Pulmonary artery endothelial cell (primary cell): ENCODE measurements at places on chromosomes 7 and 10.

- DNase-seq = no peak
Measured at GRCh38 chr7:93013446-93014061, 104.2 kb downstream of the SAMD9 start.

DNA sequence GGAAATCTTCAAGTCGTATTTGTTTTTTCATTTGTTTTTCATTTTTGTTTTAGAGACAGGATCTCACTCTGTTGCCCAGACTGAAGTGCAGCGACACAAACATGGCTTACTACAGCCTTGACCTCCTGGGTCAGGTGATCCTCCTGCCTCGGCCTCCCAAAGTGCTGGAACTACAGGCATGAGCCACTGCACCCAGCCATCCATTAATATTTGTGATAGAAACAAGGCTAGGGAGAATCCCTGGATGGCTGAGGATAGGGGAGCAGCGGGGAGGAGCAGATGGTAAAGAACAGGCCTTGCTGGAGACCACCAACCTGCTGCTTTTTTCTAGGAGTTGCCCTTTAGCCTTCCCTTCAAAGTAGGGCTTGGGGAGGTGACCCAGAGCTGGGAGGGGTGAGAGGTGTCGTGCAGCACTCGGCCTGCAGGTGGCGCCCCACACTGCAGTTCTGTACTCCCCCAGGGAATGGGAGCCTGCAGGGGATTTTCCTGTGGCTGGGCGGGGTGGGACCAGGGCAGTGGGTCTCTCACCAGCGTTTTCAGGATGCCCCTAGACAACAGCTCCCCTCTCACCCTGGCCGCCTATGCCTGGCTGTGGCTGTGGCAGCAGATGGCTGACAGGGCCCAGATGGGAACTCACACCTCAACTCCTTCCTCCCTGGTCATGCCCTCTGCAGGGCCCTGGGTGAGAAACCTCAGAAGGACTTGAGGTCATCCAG is 12.6 kb upstream of the CDH23 start:
- no peak for DNase-seq

DNA sequence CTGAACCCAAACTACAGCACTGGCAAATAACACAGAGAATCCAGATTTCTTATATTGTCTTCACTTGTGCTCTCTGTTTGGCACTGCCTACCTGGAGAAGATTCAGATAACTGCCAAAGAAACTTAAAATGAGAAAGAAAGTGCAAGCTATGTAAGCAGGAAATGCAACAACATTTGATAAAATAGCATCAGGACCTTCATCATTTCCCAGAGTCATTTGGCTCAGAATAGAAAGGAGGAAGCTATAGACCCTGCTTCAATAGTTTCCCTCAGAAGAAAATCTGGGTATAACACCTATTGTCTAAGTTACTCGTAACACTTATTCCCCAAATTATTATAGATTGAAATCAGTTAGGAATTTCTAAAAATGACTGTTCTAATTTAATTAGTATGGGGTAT is 56.2 kb downstream of the CC2D2B start:
- DNase-seq = no peak

- DNase-seq = no peak
Measured at GRCh38 chr10:89853781-89854191, 152.4 kb downstream of the KIF20B start.

GRCh38 chr7:6161463-6162330 is 110.7 kb downstream of the CYTH3 start:
- no peak for DNase-seq

DNA sequence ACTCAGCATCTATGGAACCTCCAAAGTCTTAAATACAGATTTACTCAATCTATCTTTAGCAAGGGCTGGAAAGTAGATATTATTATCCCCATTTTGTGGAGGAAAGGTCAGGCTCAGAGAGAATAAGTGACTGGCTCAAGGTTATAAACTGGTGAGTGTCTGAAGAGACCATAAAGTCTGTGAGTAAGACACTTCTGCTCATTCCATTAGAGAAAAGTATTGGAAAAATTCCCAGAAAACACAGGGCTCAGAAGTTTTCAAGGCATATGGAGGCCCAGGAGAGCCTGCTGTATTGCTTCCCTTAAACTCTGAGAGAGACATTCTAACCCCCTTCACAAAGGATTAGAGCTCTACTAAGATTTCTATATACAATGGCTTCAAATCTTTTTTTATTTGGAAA is 134.8 kb downstream of the PCDH15 start:
- no peak for DNase-seq

- DNase-seq = no peak
Measured at GRCh38 chr7:35571611-35572240, 123.2 kb downstream of the HERPUD2 start.

DNA sequence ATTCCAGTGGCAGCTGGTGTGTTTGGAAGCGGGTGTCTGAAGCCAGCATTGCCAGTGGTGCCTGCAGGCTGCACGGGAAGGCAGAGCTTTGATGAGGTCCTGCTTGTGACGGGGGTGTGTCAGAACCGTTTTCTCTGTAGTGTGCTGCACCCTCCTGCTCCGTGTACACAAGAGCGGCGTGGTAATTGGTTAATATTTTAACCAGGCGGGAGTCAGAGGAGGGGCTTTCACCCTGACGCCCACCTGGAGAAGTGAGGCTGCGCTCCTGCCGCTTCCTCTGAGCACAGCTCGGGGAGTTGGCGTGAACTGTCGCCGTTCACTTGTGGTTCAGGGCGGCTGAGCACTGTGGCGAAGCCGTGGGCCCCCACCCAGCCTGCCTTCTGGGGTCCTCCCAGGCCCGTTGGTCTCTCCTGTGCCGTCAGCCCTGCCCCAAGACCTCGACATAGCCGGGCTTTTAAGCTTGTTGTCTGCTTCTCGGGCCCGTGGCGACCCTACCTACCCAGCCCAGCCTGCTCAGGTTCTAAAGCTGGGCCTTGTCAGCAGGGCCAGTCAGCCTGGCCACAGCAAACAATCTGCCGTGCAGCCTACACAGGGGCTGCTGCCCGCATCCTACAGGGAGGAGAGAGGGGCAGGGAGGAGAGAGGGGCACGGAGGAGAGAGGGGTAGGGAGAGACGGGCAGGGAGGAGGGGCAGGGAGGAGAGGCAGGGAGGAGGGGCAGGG is 11.6 kb downstream of the NKX6-2 start:
- DNase-seq = no peak

DNA sequence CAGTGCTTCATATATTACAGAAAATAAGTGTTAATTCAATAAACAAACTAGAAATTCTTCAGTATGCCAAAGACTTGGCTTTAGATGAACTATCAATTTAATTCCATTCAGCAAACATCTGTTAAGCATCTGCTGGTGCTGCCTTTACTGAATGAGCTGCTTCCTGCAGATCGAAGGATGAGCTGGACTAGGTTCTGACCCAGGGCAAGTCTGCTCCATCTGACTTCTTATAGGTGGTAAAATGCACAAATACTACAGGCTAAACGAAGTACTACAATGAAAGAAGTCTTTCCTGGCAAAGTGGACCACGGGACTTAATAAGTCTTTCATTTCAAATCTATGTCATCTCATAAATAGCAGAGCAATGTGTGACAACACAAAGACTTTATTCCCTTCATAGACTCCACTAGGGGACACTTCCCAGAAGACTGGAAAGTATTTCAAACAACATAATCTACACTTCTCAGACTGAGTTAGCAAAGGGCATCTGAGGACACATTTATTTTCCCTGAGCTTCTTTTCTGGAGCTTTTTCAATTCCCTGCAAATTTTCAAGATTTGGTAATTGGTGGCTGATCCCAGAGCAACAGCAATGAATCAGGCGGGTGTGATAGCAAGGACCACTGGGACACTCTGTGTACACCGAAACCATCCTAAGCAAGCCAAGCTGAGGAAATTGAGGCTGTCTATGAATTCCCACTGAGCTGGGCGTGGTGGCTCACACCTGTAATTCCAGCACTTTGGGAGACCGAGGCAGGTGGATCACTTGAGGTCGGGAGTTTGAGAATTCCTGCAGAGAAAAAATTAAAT is 108.9 kb upstream of the FRMD4A start:
- DNase-seq = no peak

GRCh38 chr10:102948786-102949185 is 30.7 kb downstream of the CNNM2 start:
- no peak for DNase-seq

- no peak for DNase-seq
Measured at GRCh38 chr7:106125417-106125816, 13.3 kb upstream of the SYPL1 start.

- DNase-seq = no peak
Measured at GRCh38 chr7:143908120-143908519, 6.1 kb upstream of the TCAF1 start.

DNA sequence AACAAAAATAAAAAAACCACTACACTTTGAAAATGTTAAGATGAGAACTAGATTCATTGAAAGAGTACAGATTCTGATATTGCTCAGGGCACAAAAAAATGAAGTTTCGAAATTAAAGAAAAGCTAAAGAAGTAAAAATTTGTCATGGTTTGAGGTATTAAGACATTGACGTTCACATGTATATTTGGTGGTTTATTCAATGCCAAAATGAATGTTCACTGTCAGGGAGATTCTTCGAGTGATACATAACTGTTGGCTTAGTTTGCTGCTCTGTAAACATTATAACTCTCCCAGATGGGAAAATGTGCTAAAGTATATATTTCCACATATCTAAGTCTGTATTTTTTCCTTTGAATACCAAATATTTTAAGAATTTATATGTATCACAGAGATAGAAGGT is 345.0 kb downstream of the SEMA3D start:
- DNase-seq = no peak

DNA sequence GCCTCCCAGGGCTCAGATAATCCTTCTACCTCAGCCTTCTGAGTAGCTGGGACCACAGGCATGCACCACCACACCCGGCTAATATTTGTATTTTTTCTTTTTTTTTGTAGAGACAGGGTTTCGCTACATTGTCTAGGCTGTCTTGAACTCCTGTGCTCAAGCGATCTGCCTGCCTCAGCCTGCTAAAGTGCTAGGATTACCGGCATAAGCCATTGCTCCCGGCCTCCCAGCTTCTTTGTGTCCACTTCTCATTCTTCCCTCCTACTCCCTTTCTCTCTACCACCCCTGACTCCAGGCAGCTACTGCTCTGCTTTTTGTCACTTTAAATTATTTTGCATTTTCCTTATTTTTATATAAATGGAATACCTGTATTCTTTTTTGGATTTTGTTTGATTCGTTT is 83.4 kb downstream of the PALS2 start:
- DNase-seq = no peak

GRCh38 chr10:123266971-123267370 is 112.8 kb downstream of the BUB3 start:
- no peak for DNase-seq

DNA sequence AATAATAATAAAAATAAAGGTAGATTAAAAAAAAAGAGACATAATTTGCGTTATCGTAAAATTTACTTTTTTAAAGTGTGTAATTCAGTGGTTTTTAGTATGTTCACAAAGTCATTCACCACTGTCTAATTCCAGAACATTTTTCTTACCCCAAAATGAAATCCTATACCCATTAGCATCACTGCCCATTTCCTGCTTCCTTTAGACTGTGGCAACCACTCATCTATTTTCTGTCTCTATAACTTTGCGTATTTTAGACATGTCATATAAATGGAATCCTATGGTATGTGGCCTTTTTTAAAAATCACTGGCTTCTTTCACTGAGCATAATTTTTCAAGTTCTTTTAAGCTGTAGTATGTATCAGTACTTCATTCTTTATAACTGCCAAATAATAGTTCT is 53.6 kb downstream of the KAT6B start:
- no peak for DNase-seq

DNA sequence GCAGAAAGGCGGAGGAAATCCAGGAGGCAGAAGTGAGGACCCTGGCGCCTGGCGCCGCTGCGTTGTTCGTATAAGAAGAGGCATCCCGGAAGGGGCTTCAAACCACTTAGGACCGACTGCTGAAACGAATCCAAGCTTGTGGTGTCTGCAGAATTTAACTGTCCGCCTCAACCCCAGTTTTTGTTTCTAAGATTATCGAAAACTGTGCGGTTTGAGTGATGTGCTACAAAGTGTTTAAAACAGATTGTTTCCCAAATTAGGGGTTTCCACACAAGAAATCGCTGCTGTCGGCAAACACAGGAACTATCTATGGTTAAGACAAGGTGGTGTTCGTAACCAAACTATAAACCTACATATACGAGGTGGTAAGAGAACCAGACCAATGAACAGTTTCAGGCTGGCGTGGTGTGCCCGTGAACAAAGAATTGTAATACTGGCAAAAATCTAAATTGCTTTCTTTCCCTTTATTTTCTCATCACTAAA is 835 bp upstream of the DGKI start:
- no peak for DNase-seq

- no peak for DNase-seq
Measured at GRCh38 chr7:17663061-17663675, 277.1 kb downstream of the SNX13 start.

GRCh38 chr10:12834721-12835120 is 166.8 kb downstream of the CCDC3 start:
- DNase-seq = no peak

DNA sequence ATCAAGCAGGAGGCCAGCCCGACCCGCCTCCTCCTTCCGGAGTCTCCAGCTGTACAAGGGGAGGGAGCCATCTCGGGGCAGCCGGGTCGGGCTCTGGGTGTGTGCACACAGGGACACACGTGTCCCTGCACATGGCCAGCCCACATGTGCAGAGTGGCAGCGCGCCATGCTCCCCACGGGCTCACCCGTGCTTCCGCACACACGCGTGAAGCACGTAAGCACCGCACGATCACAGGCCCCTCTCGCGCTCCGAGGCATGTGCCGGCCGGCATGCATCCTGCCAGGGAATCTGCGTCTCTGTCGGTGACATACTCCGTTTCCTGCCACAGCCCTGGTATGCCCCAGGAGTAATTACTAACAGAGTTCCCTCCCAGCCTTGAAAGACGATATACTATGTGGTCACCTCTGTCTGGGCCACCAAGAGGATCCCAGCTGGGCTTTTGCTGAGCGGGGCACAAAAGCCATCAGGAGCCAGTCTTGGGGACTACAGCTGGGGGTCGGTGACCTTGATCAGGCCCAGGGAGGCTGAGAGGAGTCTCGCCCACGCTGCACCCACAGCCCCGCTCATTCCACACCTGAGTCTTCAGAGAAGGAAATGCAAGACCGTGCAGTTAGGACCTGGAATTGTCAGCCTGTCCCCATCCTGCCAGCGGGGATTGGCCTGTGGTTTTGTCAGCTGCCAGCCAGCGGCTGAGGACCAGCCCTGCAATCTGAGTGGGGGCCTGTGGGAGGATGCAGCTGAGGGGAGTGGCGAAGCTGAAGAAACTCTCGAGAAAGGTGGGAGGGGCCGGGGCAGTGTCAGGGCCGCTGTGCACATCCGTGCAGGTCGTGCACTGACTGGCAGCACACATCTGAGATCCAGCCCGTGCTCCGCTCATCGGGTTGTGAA is 11.0 kb upstream of the LFNG start:
- no peak for DNase-seq

- DNase-seq = no peak
Measured at GRCh38 chr10:4103603-4104002, 318.6 kb upstream of the KLF6 start.
